ENCODE measurements at places on chromosomes 5 and 9.

DNA sequence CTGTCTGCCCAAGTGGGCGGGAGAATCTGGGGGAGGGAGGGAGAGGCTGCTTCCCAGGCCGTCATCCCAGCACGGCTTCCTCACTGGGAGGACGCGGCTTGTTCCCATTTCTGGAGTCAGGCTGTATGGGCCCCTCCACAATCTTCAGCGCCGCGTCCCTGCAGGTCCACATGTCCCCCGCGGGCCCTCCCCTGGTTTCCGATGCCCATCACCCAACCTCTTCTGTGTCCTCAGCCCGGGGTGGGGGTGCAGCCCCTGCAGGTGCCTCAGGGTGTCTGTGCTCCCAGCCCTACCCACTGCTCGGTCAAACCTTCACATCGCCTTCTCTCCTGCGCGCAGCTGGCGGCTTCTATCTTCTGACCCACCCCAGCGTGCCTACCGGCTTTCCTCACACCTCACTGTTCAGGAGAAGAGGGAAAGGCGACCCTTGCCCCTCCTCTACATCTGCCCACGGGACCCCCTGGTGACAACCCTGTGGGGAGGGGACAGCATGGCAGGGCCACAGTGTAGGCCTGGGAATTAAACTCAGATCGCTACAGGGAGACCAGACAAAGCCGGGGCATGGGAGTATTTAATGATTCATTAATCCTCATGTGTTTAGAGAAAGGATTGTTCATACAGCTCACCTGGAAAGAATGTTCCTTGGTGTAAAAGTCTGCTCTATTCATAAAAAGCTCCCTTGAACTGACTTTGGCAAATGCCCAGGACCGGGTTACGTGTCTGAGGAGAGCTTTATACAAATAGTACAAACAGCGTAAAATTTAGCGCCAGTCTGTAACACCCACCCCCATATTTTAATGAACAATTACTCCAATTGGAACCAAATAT is 145.1 kb downstream of the IRX1 start:
- no peak for DNase-seq

GRCh38 chr9:100309992-100310391 is 42.8 kb downstream of the TEX10 start:
- no peak for DNase-seq

GRCh38 chr9:20217596-20217995 is 404.7 kb downstream of the MLLT3 start:
- no peak for DNase-seq

GRCh38 chr9:114071197-114071795 is 6.8 kb downstream of the AMBP start:
- DNase-seq = no peak

DNA sequence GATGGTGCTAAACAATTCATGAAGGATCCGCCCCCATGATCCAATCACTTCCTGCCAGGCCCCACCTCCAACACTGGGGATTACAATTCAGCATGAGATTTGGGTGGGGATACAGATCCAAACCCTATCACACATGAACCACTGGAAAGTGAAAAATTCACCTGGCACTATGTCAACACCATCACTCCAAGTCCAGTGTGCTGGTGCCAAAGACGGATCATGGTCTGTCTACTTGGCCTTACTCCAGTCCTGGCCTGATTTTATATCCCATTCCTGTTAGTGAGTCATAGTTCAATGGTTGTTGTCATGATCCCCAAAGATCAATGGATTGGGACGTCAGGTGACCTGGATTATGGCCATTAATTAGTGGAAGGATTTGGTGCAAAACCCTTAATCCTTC is 147.4 kb upstream of the RPS23 start:
- DNase-seq = no peak

DNA sequence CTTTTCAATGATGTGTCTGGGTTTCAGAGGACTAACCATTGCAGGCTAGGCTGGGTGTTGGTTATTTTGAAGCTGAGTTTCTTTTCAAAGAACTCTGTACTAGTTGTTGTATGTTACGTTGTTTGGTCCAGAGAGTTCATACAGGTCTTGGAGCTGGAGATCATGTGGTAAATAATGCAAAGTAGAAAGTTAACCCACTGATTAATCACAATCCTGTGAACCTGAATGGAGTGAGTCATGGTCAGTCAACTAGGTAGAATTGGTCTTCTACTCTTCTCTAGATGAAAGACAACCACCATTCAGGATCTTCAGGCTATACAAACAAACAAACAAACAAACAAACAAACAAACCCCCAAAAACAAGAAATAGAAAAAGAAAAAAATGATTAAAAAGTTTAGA is 388.9 kb upstream of the ACTBL2 start:
- no peak for DNase-seq

- DNase-seq = no peak
These were observed 176.2 kb downstream of the COL23A1 start for GRCh38 chr5:178413988-178414387.

- no peak for DNase-seq
These were observed 5.7 kb upstream of the OLFM1 start for GRCh38 chr9:135081731-135082130.

GRCh38 chr5:142824391-142824790 is 54.2 kb downstream of the ARHGAP26 start:
- DNase-seq = no peak

All from stimulated activated CD8-positive, alpha-beta memory T cell treated with anti-CD3 and anti-CD28 coated beads, Interleukin-7, amount 100 ng/mL, for 4 hours (primary cell).